Caudate nucleus (tissue), 63 donors: ENCODE measurements at places on chromosomes 4 and X.

DNA sequence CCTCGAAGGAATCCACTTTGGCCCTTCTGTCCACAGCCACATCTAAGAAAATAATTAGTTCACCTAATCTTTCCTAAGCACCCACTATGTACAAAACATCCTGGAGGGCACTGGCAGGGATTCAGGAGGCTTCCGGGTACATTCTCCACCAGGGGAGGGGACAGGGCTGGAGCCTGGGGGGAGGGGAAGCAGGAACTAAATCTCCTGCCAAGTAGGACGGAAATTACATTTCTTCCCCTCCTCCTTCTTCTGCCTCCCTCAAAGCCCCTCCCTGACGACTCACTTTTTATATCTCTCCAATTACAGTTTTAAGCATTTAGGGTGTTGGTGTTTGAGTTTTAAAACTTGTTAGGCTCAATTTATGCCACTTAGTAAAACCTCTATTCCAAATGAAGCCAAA, 203.1 kb downstream of the BCOR start:
- DNase-seq: no peak

DNA sequence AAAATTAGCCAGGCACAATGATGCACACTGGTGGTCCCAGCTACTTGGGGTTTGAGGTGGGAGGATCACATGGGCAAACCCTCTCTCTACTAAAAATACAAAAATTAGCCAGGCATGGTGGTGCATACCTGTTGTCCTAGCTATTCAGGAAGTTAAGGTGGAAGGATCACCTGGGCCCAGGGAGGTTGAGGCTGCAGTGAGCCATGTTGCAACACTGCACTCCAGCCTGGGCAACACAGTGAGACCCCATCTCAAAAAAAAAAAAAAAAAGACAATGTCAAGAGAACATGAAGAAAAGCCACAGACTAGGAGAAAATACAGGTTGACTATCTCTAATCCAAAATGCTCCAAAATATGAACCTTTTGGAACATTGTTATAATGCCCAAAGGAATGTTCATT, 153.8 kb downstream of the NEK1 start:
- DNase-seq: no peak

DNA sequence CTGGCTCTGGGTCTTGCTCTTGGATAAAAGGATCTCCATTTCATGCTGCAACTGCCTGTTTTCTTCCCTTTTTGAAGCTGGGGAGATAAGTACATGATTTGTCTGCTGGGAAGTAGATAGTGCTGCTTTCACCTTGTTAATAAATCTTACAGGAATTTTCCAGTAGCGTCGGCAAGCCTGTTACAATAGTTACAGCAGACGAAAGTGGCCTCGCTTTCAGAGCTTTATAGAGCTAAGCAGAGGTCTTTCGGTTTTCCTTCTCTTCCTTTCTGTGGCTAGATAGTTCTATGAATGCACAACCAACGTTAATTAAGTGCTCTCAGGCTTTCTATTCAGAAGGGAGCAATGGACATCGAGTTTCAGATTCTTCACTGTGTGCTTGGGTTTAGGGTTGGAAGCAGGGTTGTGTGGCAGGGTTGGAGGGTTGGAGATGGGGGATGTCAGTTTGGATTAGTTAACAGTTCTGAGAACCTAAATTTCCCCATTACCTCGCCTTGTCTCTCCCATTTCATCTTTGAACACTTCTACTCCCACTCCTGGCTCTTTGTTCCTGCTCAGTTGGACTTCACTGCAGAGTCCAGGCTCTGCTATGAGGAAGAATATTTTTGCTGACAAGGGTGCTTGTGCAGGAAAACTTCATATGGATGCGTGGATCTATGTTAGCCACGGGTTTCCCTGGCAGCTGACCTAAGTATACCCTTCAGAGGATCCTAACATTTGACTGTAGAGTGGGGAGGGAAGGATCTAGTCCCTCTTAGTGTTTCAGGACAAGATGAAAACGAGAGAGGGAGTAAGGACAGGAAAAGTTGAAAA, 237.9 kb downstream of the ARHGAP10 start:
- DNase-seq: no peak

GRCh38 chr4:105282489-105282888, 135.8 kb downstream of the TET2 start:
- no peak for DNase-seq

GRCh38 chrX:107324493-107325310, 118.3 kb downstream of the DNAAF6 start:
- no peak for DNase-seq

DNA sequence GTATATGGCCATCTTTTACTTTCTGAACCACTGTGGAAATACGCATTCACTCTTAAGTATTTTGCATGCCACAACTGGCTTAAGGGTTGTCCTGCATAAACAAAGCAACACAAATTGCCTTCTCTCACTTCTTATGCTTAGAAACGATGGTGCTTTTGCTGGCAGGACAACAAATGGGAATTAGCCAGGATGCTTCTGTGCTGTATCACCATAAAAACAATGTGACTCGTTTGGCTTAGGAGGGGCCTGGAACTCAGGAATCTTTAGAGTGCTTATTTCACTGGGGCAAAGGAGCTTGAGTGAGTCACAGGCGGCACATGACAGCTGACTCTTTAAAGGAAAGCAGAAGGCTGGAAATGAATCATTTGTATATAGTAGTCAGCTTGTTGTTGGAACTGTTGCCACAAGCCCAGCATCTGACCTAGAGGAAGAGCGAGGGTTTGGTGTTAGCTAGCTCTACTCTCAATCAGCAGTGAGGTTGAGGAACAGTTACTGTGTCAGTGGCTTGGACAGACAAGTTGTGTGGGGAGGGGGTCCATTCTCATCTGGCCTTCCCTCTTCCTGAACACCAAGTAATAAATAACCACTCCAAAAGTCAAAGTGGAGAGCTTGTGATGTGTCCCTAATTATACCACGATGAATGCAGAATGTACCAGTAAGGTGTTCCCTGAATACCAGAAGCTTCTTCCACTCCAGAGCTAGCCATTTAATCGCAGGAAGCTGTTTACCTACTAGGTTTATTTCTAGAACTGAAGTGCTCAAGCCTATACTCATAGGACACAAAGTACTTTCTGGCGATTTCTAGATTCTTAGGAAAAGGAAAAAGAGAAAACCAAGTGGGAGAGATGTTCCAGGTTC, 293.1 kb downstream of the CAMK2D start:
- DNase-seq: no peak

DNA sequence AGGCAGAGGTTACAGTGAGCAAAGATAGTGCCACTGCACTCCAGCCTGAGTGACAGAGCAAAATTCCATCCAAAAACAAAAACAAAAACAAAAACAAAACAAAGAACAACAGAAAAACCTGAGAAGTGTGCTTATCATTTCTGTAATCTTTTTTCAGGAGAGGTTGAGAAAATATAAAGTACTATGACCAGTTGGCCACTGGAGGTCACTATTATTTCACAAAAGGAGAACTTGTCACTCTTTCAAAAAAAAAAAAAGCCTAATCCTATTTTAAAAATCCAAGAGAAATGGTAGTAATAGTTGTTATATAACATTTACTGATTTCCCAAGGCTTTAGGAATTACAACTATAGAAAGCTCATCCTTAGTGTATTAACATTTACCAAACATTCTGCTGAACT, 24.9 kb upstream of the RNF150 start:
- DNase-seq: peak; percentile 27

- DNase-seq: no peak
These were observed 43.0 kb upstream of the HMX1 start for GRCh38 chr4:8914461-8915171.
